ENCODE measurements at places on chromosomes 11 and 22.

DNA sequence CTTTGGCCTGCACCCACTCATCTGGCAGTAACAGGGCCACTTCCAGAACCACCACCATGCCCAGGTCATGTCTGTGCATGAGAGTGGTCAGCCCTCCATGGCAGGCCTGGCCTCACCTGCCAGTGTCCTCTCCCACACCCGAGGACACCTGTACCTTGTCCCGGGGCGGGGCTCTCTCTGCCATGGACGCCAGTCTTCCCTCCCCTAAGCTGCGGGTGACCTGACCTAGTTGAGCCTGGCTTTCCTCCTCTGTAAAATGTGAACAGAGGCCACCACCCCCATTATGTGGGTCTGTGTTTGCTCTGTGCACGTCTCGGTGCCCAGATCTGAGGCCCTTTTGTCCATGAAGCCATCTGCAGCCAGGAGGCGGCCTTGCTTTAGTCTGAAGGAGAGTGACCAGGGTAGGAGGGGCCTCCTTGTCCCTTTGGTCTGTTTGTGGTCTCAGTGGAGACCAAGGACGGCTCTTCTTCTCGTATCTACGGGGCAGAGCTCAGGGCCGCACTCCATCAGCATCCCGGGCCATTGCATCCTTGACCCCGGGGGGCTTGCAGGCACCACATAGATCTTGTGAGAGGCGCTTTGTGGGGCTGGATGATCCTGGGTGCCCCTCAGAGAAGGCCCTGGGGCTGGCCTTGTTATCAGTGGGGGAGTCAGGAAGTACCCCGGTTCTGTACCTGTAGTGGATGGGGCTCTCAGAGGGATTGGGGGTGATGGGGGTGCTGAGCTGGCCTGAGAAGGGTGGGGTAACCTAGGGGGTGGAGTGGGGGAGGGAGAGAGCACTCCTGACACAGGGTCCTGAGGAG is 121.6 kb downstream of the KCNQ1 start:
- no peak for DNase-seq

GRCh38 chr11:2109541-2110019 is 29.6 kb downstream of the IGF2 start:
- no peak for DNase-seq

- no peak for DNase-seq
Observed at GRCh38 chr11:102389253-102389652, 42.2 kb downstream of the BIRC2 start.

GRCh38 chr11:129041611-129042018 is 98.9 kb upstream of the TP53AIP1 start:
- DNase-seq, result no peak

GRCh38 chr11:61446211-61446651 is 16.3 kb downstream of the SDHAF2 start:
- DNase-seq, result peak; percentile 92

DNA sequence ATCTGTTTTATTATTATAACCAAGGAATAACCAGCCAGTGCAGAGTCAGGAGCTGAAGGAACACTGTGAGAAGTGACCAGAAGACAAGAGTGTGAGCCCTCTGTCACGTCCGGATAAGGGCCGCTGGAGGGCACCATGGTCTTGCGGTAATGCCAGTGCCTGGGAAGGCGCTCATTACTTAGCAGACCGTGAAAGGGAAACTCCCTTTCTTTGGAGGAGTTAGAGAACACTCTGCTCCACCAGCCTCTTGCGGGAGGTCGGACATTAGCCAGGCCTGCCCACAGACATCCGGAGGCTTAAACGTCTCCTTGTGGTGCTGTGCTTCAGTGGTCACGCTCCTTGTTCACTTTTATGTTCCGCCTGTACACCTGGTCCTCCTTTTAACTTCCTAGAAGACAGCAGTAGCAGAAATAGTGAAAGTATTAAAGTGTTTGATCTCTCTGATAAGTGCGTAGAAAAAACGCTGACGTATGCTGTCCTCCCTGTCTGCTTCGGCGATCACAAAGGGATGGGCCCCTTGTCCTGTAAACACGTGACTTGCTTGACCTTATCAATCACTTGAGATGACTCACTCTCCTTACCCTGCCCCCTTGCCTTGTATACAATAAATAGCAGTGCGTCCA is 120.6 kb upstream of the LMO1 start:
- no peak for DNase-seq
